ENCODE measurements at places on chromosomes 7 and 10. TPM values are rescaled to one million over a fixed set of nuclear protein-coding genes. Genes with fewer than 3 reads are reported as not detected.

DNA sequence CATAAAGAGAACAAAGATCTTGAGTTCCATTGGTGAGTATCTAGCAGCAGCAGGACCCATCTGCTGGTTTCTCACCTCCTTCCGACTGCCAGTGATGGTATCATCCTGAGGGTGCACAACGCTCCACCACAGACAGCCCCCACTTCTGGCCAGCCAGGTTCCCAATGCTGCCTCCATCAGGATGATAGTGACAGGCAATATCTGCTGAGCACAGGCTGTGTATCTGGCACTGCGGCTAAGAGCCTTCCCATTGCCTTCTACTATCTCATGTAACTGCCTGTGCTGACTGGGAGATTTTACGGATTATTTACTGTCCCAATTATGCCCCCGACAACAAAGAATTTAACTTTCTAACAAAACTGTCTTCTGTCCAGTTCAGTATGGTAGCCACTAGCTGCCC is 352.4 kb upstream of the AOAH start:
- H3K36me3 ChIP-seq: no peaks in the 10 kb centered on the region
- H3K27ac ChIP-seq: no peak overlapping the region
- no peak for ATAC-seq
- no peak overlapping the region for H3K4me3 ChIP-seq

- H3K4me3 ChIP-seq: peak overlapping the region; percentile 49
- H3K27ac ChIP-seq: no peak overlapping the region
- peaks cover 68% of the 10 kb centered on the region for H3K27me3 ChIP-seq
- ATAC-seq: peak; percentile 70
- no peaks in the 10 kb centered on the region for H3K4me1 ChIP-seq
Measured at GRCh38 chr10:97196223-97197029, 10.7 kb upstream of the SLIT1 start.

DNA sequence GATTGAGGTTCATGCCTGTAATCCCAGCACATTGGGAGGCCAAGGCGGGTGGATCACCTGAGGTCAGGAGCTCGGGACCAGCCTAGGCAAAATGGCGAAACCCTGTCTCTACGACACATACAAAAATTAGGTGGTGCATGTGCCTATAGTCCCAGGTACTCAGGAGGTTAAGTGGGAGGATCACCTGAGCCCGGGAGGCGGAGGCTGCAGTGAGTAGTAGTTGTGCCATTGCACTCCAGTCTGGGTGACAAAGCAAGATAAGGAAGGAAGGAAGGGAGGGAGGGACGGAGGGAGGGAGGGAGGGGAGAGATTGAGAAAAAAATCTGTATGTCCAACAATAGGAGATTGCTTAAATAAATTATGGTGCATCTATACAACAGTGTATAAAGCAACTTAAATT is 13.2 kb downstream of the TLL2 start:
- ATAC-seq: no peak
- H3K36me3 ChIP-seq: no peaks in the 10 kb centered on the region
- H3K27me3 ChIP-seq: peaks cover 10% of the 10 kb centered on the region
- H3K4me1 ChIP-seq: no peaks in the 10 kb centered on the region
- no peak overlapping the region for H3K27ac ChIP-seq
- no peak overlapping the region for H3K4me3 ChIP-seq

DNA sequence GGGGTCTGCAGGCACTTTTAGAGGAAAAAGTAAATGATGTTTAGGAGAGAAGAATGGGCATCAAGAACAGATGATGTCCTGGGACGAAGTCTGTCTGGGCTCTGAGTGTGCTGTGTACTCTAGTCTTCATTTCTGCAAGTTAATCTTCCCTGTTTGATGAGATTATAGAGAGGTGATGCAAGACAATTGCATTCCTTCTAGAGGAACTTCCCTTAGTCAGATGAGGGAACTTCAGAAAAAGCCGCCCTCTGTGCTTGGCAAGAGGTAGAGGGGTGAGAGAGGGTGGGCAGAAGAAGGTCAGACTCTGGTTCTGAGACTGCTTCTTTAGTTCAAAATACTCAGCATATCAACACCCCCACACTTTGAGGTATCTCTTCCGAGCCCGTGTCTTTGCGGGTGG is 797.9 kb downstream of the LRMDA start:
- H3K36me3 ChIP-seq: no peaks in the 10 kb centered on the region
- H3K27me3 ChIP-seq: no peaks in the 10 kb centered on the region
- H3K27ac ChIP-seq: no peak overlapping the region
- no peaks in the 10 kb centered on the region for H3K4me1 ChIP-seq
- no peak overlapping the region for H3K4me3 ChIP-seq

DNA sequence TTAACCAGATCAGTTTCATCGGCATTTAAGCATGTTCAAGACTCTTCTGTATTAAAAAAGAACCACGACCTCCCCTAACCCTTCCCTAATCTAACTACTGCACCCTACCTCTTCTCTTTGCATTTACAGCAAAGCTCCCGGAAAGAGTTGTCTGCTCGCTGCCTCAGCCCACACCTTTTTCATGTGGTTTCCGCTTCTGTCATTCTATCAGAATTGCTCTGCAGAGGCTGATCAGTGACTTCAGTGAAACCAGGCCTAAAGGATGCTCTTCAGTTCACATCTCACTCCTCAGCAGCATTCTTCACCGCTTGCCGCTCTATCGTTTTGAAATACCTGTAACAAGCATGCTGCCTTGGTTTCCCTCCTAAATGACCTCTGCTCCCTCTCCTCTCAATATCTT is 160.9 kb downstream of the SDK1 start:
- no peak overlapping the region for H3K4me3 ChIP-seq
- no peak overlapping the region for H3K27ac ChIP-seq
- H3K27me3 ChIP-seq: no peaks in the 10 kb centered on the region
- H3K4me1 ChIP-seq: no peaks in the 10 kb centered on the region
- no peaks in the 10 kb centered on the region for H3K36me3 ChIP-seq

The RBM20 gene
- total RNA-seq: 7.4 TPM

The MAGI2 gene
- total RNA-seq: 17.4 TPM

The ADIRF gene
- total RNA-seq: 36.5 TPM

The HDAC9 gene
- 51.2 TPM for total RNA-seq

The MRLN gene
- total RNA-seq: not detected

The MAPK8 gene
- 37.5 TPM for total RNA-seq

The BCL7B gene
- 144 TPM for total RNA-seq
